ENCODE measurements at places on chromosomes 12 and 14.

DNA sequence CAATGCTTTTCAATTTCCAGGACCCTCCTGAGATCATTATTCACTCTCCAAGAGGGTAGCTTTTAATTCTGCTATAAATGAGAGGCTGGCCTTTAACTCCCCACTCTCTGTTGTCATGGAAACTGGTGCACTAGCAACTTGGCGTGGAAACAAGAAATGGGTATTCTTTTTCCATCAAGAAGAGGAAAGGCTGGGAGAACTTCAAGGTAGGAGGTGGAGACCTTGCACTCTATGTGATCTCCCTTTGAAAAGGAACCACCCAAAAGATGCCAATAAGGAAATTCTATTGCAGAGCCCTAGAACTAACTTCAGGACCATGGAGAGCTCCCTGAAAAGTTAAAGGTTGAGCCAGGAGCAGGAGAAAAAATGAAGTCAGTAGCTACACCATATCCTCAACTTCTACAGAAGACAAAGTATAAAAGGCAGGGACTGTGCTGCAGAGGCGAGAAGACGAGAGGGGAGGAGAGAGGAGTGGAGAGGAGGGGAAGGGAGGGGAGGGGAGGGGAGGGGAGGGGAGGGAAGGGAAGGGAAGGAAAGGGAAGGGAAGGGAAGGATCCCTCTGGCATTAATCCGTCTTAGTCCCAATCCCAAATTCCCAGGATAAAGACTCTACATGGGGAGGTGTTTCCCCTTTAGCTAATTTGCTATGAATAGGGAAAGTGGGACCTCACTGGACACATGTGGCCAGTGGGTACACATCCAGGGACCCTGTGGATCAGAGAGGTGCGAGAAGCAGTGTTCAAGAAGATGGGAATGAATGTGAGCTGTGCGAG lies 46.7 kb upstream of the FICD start:
- DNase-seq, result peak; percentile 52

- DNase-seq, result no peak
Observed at GRCh38 chr12:37548266-37548805, 768.2 kb upstream of the ALG10B start.

DNA sequence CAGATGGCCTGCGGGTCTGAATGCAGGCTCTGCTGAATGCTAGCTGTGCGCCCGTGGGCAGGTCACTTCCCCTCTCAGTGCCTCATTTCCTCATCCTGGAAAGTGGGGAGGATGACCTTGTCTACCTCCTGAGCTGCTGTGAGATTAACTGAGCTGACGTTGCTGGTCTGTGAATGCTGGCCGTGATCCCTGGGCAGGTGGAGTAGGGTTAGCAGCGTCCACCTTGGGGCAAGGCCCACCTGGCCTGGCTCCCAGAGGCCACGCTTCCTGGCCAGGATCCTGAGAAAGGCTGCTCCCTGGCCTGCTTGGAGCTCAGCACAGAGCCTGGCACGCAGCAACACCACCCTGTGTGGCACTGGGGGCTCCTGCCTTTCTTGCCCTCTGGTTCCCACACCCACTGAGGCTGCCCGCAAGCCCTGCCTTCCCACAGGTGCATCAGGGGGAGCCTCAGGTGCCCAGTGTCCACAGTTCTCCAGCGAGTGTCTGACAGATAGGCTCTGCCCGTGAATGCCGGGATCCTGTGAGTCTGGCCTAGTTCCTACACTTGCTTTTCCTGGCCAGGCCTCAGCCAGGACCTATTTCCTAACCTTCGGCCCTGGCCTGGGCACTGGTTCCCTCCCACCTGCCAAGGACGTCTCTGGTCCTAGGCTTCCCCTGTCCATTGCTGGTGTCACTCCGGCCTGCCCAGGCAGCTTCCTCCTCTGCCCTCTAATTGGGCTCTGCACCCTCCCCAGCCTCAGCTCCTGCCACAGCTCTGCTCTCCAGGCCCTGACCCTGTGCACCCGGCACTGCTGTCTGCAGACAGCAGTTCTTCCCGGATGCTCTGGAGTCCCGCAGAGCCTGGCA lies 37.2 kb upstream of the TDRD9 start:
- no peak for DNase-seq

DNA sequence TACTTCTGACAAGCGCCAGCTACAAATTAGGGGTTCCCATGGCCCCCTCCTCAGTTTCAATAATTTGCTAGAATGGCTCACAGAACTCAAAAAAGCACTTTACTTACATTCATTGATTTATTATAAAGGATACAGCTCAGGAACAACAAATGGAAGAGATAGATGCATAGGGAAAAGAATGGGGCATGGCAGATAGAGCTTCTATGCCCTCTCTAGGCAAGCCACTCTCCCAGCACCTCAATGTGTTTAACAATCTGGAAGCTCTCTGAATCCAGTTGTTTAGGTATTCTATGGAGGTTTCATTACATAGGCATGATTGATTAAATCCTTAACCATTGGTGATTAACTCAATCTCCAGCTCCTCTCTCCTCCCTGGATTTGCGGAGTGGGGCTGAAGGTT lies 184.5 kb upstream of the DAAM1 start:
- DNase-seq, result no peak

GRCh38 chr14:67674480-67675218 lies at the start of gene VTI1B:
Gene VTI1B (minus strand): TSS chr14:67674632. CDS start chr14:67674489, 143 bp downstream.
- peak; percentile 79 for DNase-seq

- no peak for DNase-seq
Observed at GRCh38 chr14:35240231-35240630, 52.0 kb upstream of the PSMA6 start.

- no peak for DNase-seq
Observed at GRCh38 chr14:69480136-69480535, 4.4 kb upstream of the PLEKHD1 start.

All from Kasumi-1 (cell line).